ENCODE measurements at places on chromosomes 7 and 10. TPM values are rescaled to one million over a fixed set of nuclear protein-coding genes. Genes with fewer than 3 reads are reported as not detected.

Gene PRRT4
- total RNA-seq: 0.45 TPM

Gene TAS2R41
- total RNA-seq: not detected

Gene DGKB
- total RNA-seq: not detected

Gene TRIM4
- total RNA-seq: 27.2 TPM

Gene MKI67
- 262 TPM for total RNA-seq

Gene CHST3
- 0.19 TPM for total RNA-seq

Gene LRRC17
- not detected for total RNA-seq

Gene NPSR1
- total RNA-seq: not detected

Gene OPALIN
- not detected for total RNA-seq

DNA sequence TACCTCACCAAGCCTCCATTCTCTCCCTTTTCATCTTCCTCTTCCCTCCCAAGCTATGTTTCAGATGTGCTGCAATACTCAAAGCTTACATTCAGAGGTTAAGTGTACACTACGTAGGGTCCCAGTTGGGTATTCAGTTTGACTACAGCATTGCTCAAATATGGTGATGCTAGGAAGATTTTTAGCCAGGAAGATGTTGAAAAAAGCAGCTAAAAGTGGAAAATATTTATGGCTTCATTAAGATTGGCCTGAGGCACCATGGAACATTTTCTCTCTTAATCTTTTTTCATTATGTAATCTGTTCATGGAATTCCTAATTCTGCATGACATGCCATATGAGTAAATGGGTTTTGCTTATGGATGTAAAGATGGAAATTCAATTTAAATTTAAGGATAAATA, 72.0 kb upstream of the ABCB5 start:
- no peak for ATAC-seq

GRCh38 chr10:35335133-35336083, 901 bp upstream of the CCNY start:
- ATAC-seq: peak; percentile 2

DNA sequence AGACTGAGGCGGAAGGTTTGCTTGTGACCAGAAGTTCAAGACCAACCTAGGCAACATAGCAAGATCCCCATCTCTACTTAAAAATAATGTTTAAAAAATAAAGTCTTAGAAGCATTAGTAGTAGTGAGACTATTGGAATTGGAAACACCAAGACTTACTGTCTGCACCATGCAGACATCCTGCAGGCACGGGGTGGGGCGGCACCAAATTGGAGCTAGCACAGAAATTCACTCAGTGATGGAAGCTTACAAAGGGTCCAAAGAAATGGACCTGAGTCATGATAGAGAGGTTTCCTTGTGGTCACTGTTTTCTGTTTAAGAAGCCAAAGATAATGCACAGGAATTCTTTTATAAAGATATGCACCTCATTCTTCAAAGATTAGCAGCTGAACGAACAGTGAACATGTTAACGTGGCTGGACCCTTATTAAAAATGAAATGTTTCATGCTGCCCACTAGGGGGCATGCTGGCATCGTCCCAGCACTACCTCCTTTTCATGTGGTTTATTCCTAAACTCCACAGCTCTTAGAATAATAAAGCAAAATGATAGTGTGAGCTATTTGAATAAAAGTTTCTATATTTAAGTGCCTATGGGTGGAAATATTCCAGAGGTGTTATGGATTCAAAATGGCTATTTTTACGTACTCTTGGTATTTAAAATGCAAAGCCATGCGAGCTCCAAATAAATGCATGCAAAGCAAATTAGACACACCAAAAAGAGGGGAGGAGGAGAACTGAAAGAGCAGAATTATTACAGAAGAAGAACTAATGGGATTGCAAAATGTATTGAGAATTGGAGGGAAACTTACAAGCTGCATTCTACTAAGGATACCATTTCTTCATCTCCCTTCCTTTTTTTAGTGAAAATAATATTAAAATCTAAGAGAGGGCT, 28.6 kb downstream of the PDSS1 start:
- ATAC-seq: peak; percentile 55

GRCh38 chr7:69778138-69778537, 179.9 kb downstream of the AUTS2 start:
- ATAC-seq: no peak

DNA sequence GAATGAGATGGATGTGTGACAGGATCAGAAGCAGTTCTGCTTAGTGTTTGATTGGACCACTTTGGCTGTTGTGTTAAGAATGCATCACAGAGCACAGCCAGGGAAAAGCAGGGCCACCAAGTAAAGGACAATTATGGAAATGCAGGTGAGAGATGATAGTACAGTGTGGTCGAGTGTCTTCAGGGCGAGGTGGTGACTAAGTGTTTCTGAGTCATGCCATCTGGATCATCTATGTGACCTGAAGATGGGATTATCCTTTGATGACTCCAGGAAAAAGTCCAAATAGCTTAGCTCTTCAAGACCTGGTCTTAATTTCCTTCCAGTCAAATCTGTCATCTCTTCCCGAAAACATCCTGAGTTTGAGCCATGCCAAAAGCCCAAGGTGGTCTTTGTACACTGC, 523.2 kb upstream of the IGFBP3 start:
- ATAC-seq: no peak

- no peak for ATAC-seq
Observed at GRCh38 chr7:157468221-157469111, 131.7 kb downstream of the DNAJB6 start.

DNA sequence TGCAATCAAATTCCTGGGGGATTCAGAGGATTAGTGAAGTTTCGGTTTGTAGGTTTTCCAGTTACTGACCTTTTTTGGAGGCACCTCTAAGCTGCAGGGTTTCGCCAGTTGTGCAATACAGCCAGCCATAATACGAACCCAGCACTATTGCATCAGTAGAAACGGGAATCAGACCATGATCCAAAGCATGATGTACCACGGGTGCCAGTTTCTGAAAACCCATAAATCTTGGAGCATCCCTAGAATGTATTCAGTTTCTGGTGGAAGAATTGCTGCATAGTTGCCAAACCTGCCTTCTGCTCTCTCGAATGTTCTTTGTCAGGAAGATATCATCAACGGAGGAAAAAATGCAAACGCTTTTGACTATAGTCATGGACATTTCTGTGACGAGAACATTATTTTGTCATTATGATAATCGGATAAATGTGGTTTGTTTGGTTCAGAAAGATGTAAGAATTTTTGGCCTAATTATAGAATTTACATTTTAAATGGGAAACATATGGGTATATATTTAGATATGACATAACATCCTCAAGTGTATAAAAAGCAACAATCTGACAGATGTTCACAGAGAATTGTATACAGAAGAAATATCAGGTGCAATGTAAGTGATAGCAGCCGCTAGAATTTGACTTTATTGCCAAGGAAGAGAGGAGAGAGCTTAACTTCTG, 186.2 kb upstream of the PRKCQ start:
- ATAC-seq: no peak

DNA sequence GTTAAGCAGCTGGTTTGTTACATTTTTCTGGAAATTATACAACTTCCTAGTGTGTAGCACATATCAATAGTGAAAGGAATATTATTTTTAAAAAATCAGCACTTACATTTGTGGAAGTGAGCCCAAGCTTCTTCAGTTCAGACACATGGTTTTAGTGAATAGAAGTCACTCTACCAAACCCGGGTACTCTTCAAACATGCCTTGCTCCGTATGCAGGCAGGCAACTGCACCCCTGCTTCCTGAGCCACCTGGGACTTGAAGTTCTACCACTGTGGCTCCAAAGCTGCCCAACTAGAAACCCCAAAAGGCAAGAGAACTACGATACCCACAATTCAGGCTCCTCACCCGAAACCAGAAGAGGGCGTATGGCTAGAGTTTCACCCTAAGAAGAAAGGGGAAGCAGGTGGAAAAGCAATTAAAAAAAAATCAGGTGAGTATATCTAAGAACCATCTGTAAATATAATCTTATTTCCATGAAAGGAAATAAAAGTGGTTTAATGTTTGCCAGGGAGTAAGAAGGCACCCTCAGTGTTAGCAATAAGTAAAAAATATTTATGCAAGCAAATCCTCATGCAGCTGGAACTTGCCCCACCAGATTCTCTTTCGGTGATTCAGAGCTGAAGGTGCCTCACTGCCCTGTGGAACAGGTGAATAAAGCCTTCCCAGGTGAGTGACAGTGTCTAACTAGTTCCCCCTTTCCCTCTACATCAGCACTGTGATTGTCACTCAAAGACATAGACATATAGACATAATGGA, at the start of gene MACC1:
Gene MACC1, minus strand, starts transcription at position 192 of the 756 bp plus-strand sequence. CDS start 55,522 bp downstream, outside the sequence.
- ATAC-seq: no peak

DNA sequence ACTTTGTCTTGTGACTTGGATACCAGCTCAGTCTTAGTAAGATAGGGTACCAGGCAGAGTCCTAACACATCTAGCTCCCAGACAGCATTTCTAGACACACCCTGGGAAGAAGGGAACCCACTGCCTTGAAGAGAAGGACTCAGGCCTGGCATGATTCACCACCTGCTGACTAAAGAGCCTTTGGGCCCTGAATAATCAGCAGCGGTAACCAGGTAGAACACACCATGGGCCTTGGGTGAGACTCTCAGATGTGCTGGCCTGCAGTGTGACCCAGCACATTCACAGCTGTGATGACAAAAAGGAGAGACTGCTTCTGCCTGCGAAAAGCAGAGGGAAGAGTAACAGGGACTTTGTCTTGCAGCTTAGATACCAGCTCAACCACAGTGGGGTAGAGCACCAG, 10.4 kb upstream of the TNKS2 start:
- ATAC-seq: no peak

- ATAC-seq: no peak
Observed at GRCh38 chr7:1152492-1152891, 7.5 kb downstream of the ZFAND2A start.

DNA sequence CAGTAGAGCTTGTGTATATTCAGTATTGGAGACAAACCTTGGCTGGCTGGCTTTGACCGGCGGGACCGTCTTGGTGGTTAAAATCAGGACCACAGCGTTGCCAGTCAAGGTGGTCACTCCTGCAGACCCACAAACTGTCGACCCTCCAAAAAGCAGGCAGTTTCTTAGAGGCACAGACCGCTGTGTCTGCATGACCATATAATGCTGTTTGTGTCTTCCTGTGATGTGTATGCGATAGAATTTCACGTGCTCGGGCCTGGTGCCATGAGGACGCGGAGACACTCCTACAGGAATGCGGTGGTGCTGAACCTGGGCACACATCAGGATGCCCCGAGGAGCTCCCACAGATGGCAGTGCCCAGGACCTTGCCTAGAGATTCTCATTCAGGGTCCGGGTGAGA, 34.8 kb downstream of the BNIP3 start:
- no peak for ATAC-seq

- ATAC-seq: no peak
Observed at GRCh38 chr10:80540136-80540535, 2.4 kb downstream of the SH2D4B start.

DNA sequence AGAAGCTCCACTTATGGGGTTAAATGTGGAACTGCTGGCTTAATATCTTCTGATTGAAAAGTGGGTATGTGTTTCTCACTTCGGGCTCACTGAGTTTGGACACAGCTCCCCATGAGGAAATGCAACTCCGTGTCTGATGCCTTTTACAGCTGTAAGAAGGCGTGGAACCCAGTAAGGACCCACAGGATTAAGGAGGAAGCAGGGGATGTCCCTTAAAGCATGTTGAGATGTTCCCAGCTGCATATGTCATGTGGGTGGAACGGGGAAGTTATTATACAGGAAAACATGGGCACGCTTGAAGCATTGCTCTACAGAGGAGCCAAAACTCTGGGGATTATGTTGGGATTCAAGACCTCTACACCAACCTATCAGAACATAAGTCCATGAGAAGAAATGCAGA, 224.4 kb downstream of the NEBL start:
- no peak for ATAC-seq

DNA sequence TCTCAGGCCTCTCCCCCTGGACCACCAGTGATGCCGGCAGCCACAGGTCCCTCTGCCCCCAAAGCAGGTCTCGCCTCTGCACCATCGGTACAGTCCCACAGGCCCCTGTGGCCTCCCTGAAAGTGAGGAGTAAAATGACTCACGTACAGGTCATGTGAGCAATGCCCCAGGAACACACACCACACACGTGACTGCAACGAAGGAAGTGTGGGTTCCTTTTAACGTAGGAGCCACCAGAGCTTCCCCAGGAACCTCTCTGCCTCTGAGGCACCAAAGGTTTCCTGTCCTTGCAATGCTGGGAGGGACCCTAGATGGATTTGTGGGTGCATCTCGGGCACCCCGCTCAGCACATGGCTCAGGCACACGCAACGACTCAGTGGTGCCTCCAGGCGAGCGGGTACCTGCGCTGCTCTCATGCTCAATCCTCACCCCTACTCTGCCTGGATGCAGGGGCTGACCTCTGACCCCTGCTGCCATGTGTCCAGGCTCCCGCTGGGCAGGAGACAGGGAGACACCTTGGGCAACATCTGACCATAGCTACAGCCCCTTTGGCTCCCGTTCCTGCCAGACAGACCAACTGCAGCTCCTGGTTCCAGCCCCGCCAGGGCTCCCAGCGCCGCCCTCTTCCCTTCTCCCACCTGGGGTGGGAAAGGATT, 120.7 kb downstream of the PRKAG2 start:
- ATAC-seq: peak; percentile 99

- ATAC-seq: no peak
Observed at GRCh38 chr10:101780187-101780817, 2.9 kb downstream of the NPM3 start.

DNA sequence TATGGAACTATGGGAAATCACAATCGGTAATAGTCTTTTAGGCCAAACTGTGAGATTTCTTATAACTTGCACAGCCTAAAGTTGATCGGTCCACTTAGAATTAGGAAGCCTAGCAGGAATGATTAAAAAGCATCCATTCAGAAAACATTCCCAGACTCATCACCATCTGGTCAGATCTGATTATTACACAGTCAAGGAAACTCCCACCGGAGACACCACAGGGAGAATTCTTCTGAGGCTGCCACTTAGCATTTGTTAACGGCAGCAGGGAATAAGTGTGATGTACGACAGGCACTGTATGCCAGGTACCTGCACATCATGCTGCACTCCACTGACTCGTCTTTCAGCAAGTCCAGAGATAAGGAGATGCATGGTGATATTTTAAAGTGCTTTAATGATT, 227.6 kb upstream of the STEAP1 start:
- no peak for ATAC-seq

DNA sequence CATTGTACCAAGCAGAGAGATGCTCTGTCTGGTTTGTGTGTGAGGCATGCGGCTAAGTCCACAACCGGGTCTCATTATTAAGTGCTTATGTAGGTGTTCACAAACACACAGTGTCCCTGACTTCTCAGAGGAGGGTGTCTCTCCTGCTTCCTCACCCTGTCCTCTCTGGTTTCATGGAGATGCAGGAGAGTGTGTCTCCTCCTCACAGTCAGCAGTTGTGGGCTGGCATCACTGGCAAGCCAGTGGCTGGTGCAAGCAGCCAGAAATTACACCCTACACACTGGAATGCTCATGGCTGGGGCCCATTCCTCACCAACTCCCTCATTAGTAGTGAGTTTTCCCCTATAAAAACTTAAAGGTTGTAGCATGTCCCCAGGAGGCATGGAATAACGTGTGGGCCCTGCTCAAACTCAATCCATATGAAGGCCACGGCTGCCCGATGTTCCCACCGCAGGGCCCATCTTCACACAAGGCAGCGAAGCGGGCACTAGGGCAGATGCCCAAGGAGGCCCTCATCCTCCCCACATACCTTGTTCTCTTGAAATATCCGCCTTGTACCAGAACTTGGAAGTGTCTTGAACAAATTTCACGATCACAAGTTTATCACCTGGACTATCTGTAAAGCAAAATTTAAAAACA, 280.1 kb downstream of the TNS3 start:
- ATAC-seq: no peak

GRCh38 chr10:95987685-95988426, 55.5 kb upstream of the CCNJ start:
- ATAC-seq: no peak

- no peak for ATAC-seq
Observed at GRCh38 chr10:51960494-51960895, 261.1 kb upstream of the CSTF2T start.

Measured in activated T-helper 17 cell treated with anti-CD3 and anti-CD28 coated beads, Interleukin-2, amount 50 U/mL, for 72 hours (primary cell).